ENCODE measurements at places on chromosomes 16 and 17.

GRCh38 chr16:68134644-68135043 lies 49.5 kb downstream of the NFATC3 start:
- DNase-seq, result no peak

- no peak for DNase-seq
Observed at GRCh38 chr17:48597778-48598631, 4.4 kb upstream of the HOXB5 start.

DNA sequence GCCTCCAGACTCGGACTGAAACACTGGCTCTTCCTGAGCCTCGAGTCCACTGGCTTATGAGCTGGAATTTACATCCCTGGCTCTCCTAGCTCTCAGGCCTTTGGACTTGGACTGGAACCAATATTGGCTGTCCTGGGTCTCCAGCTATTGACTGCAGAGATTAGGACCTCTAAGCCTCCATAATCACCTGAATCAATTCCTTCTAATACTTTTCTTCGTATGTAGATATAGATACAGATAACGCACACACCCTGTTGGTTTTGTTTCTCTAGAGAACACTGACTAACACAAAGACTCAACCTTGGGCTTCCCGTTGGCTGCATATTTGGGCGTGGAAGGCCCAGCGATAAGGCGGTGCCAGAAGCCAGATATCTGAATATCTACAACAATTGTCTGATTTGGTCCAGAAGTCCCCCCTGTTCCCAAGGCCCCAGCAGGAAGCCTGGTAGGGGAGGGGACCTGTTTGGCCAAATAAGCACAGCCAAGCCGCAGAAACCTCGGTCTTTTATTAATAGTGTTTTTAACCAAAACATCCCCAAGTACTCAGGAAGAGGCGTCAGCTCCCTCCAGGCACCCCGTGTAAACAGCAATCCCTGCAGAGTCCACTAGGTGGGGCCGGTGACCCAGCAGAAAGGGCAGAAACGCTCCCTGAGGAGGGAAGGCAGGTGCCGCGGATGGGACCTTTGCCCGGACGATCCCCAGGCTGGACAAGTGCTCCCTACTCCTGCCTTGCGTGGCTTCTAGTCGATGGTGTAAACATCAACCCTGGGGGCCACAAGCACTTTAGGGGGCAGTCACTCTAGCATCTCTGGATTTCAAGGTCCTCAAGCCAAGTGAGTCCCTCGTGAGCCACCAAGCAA lies 57.0 kb downstream of the ABR start:
- peak; percentile 23 for DNase-seq

- no peak for DNase-seq
Observed at GRCh38 chr16:50469121-50469743, 79.0 kb upstream of the NKD1 start.
